ENCODE measurements at places on chromosomes 2 and 18.

- no peak for DNase-seq
Measured at GRCh38 chr2:105725388-105725787, 19.3 kb upstream of the NCK2 start.

DNA sequence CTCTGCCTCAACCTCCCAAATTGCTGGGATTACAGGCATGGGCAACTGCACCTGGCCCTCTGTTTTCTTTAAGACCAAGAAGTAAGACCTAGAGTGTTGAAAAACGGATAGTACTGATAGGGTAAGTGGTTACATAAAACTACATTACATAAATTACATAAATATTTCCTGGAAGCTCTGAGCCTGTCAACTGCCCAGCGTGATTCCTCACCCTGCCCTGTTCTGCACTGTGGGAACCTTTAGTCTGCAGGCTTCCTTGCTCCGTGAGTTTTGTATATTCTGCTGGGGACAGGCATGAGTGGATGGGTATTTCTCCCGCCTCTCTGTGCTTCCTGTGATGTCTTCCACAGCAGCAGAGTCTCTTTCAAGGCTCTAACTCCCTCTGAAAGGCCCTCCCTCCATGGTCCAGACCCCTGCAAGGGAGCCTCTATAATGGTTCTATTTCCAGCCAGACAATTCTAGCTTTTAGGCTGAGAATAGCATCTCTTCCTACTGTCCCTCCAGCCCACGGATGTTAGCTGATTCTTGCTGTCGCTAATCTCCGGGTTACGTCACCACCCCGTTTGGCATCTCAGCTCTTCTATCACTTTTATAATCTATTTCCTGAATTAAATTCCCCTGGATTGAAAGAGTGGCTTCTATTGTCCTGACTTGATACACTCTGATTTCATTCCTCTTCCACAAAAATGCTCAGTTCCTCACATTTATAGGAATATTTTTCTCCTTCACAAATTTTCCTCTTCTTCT lies 49.5 kb upstream of the PLEKHM3 start:
- DNase-seq: no peak

- DNase-seq: no peak
Measured at GRCh38 chr18:48781988-48782363, 168.8 kb downstream of the SMAD7 start.

DNA sequence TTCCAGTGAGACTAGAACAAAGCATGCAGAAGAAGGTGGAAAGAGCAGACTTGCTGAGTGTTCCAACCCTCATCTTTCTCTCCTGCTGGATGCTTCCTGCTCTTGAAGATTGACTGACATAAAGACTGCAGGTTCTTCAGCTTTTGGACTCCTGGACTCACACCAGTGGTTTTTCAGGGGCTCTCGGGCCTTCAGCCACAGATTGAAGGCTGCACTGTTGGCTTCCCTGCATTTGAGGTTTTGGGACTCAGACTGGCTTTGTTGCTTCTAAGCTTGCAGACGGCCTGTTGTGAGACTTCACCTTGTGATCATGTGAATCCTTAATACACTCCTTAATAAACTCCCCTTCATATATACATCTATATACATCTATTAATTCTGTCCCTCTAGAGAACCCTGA lies 20.4 kb downstream of the VRK2 start:
- no peak for DNase-seq

DNA sequence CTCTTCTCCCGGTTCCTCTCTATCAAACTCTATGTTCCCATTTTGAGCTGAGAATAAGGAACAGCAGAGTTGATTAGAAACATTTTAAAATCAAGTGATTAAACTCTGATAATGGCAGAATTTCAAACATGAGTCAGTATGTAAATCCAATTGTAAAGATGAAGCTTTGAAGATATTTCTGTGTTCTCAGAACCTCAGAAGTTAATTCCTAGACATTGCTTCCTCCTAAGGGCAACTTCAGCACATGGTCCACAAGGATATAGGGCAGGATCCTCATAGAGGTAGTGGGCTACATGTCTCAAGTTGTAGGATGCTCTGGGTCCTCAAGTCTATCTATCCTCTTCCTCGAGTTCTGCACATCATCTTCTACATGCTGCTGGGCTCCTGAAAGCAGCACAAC lies 46.3 kb downstream of the QPCT start:
- no peak for DNase-seq

GRCh38 chr2:163919717-163920116 lies 183.9 kb upstream of the FIGN start:
- DNase-seq: no peak

GRCh38 chr2:54836477-54836876 lies 113.0 kb downstream of the EML6 start:
- DNase-seq: no peak

GRCh38 chr2:74952575-74952974 lies 5.9 kb upstream of the POLE4 start:
- no peak for DNase-seq

DNA sequence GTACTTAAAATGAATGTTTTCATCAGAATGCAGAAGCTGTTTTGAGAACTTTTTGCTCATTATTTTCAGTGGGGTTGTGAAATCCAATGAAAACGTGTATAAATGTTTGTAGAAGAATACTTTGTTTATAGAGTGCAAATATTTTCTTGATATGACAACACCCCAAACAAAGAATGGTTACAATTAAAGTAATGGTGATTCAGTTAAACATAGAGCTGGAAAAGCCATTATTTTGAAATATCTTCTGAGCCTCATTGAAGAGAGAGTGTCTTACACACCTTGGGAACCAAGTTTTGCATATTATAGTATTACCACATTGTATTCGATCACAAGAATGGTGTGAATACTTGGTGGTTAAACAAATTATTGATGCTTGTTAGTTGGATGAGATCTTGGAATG lies 48.7 kb downstream of the SPTBN1 start:
- no peak for DNase-seq

GRCh38 chr2:77296791-77297190 lies 225.4 kb downstream of the LRRTM4 start:
- no peak for DNase-seq

DNA sequence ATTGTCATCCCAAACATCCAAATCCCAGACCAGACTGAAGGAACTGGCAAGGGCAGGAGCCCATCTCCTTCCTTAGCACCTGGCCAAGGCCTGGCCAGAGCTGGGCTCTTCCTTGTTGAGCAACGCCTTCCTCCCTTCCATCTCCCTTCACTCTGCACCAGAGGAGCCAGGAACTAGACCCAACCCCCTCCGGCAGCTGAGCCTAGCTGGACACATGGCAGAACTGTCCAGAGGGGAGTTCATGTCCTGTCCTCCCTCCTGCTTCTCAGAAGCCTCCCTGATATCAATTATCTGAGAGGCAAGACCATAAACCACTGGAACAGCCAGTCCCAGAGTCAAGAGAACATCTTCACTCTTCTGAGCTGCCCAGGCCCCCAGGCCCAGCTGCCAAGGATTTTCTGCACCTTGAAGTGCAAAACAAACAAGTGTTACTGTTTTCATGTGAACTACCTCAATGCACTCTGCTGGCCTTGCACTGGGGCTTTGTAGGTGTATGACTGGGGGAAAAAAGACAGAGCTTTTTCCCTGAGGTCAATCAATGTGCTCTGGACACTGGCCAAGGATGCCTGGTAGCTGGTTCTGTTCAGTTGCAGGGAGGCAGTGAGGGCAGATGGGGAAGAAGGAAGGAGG lies 107.6 kb upstream of the MSH6 start:
- no peak for DNase-seq

- no peak for DNase-seq
Measured at GRCh38 chr18:57864615-57865121, 61.6 kb upstream of the ATP8B1 start.

DNA sequence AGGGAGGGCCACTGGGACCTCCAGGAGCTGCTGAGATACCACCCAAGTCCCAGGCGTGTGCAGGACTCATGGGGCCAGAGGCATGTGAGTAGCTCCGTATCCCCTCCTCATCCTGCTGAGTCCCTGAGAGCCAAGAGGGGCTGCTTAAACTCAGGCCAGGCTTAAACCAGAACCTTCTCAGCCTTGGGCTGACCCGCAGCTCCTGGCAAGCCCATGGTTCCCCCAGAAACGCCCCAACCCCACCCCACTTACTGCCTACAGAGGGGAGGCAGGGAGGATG lies 2.5 kb upstream of the NMUR1 start:
- no peak for DNase-seq

GRCh38 chr2:33086400-33087015 lies 139.8 kb downstream of the LTBP1 start:
- DNase-seq: no peak

- no peak for DNase-seq
Measured at GRCh38 chr2:197217541-197217940, 93.0 kb downstream of the ANKRD44 start.

DNA sequence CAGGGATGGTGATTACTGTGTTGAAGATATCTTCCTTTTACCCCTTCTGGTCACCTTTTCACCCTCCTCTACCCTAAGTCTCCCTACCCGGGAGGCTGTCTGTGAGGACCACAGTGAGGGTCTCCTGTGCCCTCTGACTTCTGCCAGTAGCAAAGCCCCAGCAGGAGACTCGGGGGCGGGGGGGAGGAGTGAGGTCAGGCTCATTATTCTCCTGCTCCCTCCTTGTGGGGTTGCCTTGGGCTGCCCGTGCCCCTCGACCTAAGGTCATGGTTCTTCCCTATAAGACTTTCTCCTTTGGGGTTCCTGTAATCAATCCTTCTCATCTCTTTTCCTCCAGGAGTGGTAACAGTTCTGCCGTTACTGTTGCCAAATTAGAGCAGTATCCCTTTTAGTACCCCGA lies 65.5 kb downstream of the GREB1L start:
- no peak for DNase-seq

GRCh38 chr2:40554665-40555294 lies 102.9 kb upstream of the SLC8A1 start:
- peak; percentile 27 for DNase-seq
